ENCODE measurements at places on chromosomes 5 and 9.

DNA sequence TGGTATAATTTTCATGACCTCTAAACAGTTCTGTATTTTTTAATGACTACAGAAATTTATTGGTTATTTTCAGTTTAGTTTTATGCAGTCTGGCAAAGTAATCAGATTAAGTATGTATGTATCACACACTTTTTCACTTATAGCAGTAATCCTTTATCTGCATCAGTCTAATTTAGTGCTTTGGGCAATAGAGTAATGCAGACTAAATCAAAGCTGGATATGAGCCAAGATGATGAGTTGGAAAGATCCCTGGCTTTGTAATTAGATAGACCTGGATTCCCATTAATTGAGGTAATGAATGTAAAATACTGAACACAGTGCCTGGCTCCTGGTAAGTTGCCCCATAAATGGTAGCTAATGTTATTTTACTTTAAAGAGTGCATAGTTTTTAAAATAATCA is 215.4 kb upstream of the TLX3 start:
- no peak for DNase-seq

GRCh38 chr5:33801292-33801691 is 90.5 kb downstream of the ADAMTS12 start:
- no peak for DNase-seq

DNA sequence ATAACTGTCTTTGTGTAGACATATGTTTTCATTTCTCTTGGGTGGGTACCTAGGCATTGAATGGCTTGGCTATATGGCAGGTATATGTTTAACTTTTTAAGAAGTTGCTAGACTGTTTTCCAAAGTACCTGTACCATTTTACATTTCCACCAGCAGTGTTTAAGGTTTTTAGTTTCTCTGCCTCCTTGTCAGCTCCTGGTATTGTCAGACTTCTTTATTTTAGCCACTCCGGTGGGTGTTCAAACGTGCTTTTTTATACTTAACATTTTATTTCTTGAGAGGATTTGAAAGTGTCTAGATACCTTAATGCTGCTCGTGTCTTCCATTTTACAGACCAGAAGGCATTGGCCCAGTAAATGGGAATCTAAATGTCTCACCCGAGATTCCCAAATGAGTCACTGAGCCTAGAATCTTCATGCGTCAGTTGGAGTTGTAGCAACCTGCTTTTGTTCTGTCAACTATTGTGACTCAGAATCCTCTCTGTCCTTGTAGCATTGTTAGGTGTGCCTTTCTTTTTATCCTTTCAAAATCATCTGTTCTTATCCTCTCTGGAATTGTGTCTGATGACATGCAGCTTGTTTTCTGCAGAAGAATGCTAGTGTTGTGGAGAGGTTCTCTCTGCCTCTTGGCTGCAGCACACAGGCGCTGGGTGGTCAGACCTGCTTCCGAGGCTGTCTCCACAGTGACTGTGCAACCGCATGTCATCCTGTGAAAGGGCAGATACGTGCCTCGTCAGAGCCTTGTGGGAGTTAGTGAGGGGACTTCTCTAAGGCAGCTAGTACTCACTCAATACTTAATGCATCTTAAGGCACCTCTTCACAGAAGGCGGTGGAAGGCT is 291.8 kb downstream of the AOPEP start:
- peak; percentile 59 for DNase-seq

- peak; percentile 18 for DNase-seq
Measured at GRCh38 chr5:119274767-119275130, 81.1 kb upstream of the TNFAIP8 start.

DNA sequence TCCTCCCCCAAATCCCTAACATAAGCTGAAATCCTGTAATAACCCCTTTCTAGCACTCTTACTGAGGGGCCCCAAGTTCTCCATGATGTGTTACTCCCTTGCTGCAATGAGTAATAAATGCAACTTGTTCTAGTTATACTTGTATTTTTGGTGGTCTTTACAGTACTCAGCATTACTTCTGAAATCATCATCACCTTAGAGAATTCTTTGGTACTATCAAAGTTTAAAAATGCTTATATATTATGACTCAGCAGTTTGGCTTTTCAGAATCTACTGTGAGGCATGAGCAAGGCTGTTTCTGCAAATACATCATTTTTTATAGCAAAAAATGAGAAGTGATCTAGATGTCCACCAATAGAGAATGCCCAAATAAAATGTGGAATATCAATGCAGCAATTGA is 20.7 kb upstream of the ROPN1L start:
- DNase-seq = peak; percentile 33

DNA sequence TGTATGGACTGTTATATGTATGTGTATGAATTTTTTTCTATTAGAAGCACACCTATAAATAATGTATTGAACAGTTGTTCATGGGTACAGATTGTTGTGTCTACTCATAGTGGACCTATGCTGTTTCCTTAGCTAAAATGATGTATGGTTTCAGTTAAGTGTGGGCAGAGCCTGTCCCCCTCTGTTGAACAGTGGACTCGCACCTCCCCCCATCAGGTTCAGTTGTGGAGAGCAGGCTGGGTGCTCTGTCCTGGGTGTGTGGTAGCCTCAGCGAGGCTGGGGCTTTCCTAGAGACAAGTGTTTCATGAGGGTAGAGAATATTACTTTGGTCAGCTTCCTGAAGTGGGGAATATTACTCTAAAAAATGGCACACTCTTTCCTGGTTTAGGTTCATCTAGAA is 47.4 kb upstream of the LRRTM2 start:
- DNase-seq = no peak

DNA sequence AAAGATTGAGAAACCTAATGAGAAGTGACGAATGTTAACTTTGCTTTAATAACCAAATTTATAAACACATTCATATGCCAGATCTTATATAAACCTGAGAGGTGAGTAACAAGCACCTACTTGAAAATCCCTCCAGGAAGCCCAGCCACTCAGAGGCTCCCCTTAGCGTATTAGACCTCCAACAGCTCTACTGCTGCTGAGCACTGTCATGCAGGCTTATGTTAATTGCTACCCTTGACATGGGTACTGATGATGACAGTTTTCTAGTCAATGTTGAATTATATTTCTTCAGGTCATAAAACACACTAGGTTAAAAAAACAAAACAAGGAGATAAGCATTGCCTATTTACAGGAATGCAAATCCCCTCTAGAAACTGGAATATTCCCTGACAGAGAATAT is 161.2 kb downstream of the MPDZ start:
- DNase-seq = no peak

DNA sequence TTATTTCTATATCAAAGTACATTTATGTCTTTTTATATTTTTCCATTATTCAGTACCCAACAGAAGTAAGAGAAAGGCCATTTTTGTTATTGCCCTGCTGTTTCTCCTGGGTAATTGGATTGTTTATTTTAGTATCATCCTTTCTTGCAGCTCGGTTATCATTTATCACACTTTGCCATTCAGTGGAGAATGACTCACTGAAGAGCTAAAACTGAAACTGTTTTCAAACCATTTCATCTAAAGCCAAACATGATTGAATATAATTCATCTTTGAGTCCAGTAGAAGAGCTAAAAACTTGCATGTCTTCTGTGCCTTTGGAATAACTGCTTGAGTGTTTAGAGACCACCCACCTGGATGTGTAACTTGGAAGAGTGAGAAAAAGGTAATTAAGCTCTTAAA is 139.5 kb upstream of the PRDM9 start:
- no peak for DNase-seq

GRCh38 chr5:9376363-9377117 is 169.3 kb downstream of the SEMA5A start:
- no peak for DNase-seq

GRCh38 chr5:142861011-142861410 is 90.8 kb downstream of the ARHGAP26 start:
- no peak for DNase-seq

- DNase-seq = no peak
Measured at GRCh38 chr9:26157411-26157810, 479.2 kb upstream of the TUSC1 start.

- no peak for DNase-seq
Measured at GRCh38 chr5:92637247-92637646, 943.8 kb downstream of the NR2F1-AS1 start.

- DNase-seq = no peak
Measured at GRCh38 chr5:39209924-39210323, 9.4 kb downstream of the FYB1 start.

- no peak for DNase-seq
Measured at GRCh38 chr9:93236541-93237206, 52.7 kb downstream of the WNK2 start.

- DNase-seq = peak; percentile 54
Measured at GRCh38 chr5:146042628-146043279, 62.6 kb downstream of the PLAC8L1 start.

DNA sequence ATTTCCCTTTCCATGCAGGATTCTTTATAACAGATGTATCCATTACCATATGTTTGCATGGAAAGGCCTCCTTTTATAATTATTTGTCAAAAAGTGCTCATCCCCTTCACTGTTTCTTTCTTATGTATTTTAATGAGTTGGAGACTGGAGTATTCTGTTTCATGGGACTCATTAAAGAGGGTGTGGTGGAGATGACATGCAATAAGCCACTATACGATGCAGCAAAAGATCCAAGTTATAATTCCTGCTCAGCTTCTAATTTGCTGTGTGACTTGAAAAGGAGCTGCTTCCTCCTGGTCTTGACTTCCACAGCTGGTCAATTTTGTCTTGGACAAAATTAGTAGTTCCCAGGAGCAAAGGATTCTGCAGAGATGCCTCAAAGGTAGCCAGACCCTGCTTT is 13.9 kb downstream of the SGCD start:
- no peak for DNase-seq

DNA sequence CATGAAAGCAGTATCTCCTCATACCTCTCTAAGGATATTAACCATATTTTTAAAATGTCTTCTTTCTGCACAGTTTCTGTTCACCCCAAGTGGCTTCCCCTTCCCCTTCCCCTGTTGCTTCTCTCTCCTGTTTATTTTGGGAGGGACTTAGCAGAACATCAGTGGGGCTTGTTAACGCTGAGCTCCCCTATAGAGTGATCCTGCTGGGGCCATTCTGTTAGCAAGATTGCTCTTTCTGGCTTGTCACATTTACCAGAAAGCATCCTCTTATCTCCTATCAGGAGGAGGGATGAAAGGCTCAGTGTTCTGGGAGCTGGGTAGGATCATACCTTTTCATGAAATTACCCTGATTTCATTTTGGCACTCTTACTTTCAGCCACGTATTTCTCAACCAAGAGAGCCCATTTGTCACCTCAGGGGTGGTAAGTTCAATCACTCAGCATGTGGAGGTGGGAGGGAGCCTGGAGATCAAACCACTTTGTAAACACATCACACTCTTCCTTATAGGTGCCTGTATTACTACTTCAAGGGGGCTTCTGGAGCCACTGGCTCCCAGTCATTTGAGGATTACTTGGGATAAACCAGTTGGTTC is 16.7 kb downstream of the NXNL2 start:
- no peak for DNase-seq

- DNase-seq = no peak
Measured at GRCh38 chr5:16564248-16564867, 52.4 kb downstream of the RETREG1 start.

DNA sequence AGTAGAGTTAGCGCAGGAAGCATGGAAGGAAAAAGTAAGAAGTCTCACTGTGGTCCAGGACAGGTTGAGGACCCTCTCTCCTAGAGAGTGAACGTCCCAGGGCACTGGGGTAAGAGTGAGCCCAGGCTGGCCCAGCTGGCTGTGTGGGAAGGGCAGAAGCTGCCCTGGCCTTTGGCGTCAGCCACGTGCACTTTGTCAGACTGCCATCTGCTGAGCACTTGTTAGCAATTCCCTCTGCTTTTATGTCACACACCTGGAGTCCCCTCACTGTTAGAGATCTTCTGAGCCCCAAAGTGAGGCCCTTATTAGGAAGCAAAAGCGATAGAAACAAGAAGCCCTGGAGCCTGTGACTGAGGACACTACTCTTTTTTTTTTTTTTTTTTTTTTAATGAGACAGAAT is 79.1 kb downstream of the UGCG start:
- DNase-seq = no peak

- DNase-seq = no peak
Measured at GRCh38 chr9:14275331-14275730, 38.6 kb downstream of the NFIB start.

GRCh38 chr9:79583952-79584654 is 12.3 kb downstream of the TLE4 start:
- no peak for DNase-seq

DNA sequence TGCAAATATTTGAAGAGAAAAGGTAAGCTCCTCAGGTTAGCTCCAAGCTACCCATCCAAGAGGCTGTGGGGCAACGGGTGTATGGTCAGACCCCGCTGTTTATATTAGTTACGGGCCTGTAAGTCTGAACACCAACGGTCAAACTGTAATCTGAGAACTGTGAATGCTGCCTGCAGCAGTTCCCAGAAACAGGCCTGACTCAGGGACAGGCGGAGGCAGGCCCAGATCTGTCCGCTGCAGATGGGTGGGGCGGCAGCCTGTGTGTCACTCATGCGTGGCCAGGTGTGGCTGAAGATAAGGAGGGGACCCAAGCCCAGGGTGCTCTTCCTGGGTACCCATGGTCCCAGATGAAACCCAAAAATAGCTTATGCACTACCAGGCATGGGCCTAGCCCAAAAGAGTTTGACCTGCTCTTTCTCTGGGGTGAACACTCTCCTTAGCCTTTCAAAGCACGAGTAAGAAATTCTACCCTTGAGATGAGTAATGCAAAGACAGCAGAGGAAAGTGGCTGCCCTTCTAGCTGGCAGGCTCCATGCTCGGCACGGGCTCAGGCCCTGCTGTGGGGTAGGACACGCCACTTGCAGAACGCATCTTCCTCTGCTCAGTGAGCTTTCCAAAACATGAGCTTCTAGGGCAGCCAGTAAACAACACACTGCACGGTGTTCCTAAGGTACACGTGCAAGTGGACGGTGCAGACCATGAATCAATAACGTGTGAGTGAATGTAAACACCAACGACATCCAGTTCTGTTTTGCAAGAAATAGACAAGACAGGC is 9.1 kb downstream of the UBAC1 start:
- DNase-seq = peak; percentile 54

GRCh38 chr9:2178034-2178734 is 163.0 kb downstream of the SMARCA2 start:
- no peak for DNase-seq

DNA sequence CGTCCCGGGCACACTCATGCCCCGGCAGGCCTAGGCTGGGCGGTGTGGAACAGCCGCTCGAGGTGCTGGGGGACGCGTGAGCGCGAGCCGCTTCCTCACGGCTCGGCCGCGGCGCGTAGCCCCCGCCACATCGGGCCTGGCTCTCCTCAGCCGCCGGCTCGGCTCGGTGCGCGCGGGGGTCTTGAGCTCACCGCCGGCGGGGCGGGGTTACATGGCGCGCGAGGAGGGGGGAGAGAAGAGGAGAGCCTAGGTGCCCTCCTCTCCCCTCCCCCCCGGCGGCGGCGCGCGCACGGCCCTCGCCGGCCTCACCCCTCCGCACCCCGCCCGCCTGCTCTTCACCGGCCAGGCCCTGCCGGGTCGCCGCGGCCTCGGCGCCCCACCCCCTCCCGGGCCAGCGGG is 7.7 kb downstream of the RANBP6 start:
- DNase-seq = peak; percentile 75

- no peak for DNase-seq
Measured at GRCh38 chr5:80777347-80778287, 122.8 kb upstream of the DHFR start.

GRCh38 chr9:135416664-135417290 is 62.8 kb upstream of the PPP1R26 start:
- peak; percentile 12 for DNase-seq

GRCh38 chr9:88737031-88737430 is 202.1 kb downstream of the NXNL2 start:
- no peak for DNase-seq
